ENCODE measurements at places on chromosomes 7 and 10. TPM values are rescaled to one million over a fixed set of nuclear protein-coding genes. Genes with fewer than 3 reads are reported as not detected.

DNA sequence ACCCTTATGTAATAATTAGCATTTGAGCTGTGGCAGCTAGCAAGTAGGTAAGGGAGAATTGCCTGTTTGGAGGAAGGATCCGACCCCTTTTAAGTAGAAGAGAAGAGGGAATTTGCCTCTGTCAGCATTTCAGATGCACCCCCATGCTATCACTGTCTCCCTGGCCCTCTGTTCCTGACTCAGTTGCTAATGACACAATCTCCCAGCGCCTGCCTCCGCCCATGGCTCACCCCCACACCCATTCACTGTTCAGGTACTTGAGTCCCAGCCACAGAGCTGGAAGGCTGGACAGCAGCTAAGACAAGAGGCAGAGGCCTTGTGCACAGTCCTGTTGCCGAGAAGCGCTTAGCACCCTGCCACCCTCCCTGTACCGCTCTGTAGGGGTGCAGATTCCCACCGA, 512.3 kb upstream of the GALNT17 start:
- no peak for DNase-seq

DNA sequence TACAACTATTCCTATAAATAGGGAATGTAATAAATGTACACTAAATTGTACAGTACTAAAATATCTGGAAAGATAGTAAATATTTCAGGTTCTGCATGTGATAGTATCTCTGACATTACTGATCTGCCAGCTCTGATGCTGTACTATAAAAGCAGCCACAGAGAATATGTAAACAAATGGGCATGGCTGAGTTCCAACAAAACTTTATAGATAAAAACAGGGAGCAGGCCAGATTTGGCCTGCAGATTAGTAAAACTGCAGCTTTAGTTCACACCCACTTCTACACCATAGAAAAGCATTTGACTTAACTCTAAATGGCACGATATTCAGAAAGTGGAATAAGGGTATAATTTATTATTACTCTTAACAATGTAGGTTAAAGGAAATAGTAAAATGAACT, 18.8 kb upstream of the TLL2 start:
- no peak for DNase-seq

DNA sequence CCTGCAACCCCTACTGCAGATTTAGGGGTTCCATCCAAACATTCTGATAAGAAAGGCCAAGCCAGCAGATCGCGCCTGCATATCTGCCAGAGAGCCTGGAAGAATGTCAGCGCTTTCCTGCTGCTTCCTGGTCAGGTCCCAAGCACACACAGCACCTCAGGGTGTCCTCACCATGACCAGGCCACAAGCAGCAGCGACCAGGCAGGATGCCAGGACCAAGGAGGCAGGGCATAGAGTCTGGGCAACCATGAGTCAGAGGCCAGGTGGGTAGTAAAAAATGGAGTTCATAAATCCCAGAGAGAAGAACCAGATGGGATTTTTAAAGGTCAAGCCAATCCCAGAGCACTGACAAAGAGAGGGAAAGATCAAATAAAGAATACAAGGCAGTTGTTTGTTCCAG, 5.5 kb upstream of the FAM131B start:
- peak; percentile 42 for DNase-seq

FBXL15 gene
- 8.7 TPM for total RNA-seq

NT5C2 gene
- total RNA-seq = 85.9 TPM

HACD1 gene
- 103 TPM for total RNA-seq
